LHCN-M2 (cell line): ENCODE measurements at places on chromosomes 3 and 15. TPM values are rescaled to one million over a fixed set of nuclear protein-coding genes. Genes with fewer than 3 reads are reported as not detected.

GRCh38 chr3:161104561-161105551 is at the start of gene B3GALNT1:
B3GALNT1 (minus strand) TSS chr3:161105349; CDS start chr3:161086754, 18,595 bp downstream.
- DNase-seq, result peak; percentile 39

SPINK8 gene
- not detected in 2 replicates for total RNA-seq

GRCh38 chr3:71599416-71599815 is 15.9 kb upstream of the FOXP1 start:
- DNase-seq, result no peak

- DNase-seq, result peak; percentile 31
Observed at GRCh38 chr15:32682977-32683630, 34.7 kb upstream of the GREM1 start.

DNA sequence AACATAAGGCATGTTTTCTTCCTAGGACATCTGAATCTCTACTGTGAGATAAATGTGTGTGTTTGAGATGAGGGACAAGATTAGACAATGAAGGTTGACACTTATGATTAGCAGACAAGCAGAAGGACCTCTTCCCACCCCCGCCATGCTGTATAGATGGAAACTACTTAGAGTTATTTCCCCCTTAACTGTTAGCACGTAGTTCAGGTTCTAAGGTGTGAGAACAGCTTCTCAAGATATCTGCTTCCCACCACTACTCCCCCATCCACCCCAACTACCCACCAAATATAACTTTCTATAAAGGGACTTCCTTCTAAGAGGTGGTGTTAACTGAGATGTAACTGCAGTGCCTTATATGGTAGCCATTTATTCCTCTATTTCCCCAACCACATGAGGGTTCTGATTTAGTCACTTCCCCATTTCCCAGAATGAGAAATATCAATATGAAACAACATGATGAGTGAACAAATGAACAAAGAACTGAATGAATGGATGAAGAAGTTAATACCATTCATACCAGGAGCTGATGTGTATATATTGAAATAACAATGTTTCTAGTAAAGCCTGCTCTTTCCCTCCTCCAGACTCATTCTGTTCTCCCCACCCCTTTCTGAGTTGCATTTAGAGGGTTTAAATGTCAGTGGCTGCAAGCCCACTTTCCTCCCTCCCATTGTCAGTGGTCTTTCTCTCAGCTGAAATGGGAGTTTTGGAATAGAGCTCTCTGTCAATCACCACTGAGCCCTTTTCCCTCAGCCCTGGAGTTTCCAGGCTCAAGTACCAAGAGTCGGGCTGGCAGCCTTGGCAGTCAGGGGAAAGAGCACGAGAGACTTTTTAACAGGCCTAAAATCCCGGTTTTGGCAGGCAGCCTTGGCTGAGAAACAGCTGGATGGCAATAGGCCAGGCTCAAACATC is 7.7 kb upstream of the RFTN1 start:
- DNase-seq, result no peak

DNA sequence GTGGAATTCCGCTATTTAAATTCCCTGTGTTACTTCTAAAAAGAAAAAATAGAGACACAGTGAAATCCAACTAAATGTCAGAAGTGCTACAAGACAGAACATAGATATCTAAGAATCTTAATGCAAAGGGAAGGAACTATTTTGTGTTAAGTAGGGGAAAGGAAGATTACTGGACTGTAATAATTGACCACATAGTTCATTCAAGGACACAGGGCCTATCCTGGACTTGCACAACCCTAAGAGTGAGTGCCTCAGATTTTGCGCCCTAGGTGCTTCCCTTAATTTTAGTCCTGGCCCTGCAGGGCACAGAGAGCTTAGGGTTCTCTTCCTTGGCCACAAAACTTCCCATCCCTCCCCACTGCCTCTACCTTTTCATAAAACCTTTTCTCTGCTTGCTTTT is 3.5 kb upstream of the IL20RB start:
- no peak for DNase-seq

FYTTD1 gene
- 46.9 and 60.0 TPM in 2 replicates for total RNA-seq

- no peak for DNase-seq
Observed at GRCh38 chr3:95711789-95712188, 1102.6 kb upstream of the EPHA6 start.

GRCh38 chr3:22377421-22377820 is 626.4 kb upstream of the ZNF385D start:
- DNase-seq, result peak; percentile 1

GRCh38 chr3:183268366-183268765 is 15.3 kb downstream of the B3GNT5 start:
- DNase-seq, result no peak

DNA sequence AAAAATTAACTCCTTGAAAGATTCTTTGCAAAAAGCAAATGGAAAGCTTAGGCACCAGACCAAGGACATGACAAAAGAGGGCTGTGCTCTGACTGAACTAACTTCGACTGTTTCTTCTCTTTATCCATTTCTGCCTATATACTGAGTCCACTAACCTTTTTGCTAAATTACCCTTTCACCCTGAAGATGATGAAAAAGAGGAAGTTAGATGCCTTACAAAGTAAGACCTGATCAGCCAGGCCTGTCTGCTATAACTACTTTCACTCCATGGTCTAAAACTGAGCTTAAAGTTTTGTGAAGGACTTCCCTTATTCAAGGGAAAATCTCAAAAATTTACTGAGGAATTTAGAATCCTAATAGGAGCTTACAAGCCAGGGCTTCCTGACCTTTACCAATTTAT is 6.2 kb upstream of the IGSF10 start:
- no peak for DNase-seq

DNA sequence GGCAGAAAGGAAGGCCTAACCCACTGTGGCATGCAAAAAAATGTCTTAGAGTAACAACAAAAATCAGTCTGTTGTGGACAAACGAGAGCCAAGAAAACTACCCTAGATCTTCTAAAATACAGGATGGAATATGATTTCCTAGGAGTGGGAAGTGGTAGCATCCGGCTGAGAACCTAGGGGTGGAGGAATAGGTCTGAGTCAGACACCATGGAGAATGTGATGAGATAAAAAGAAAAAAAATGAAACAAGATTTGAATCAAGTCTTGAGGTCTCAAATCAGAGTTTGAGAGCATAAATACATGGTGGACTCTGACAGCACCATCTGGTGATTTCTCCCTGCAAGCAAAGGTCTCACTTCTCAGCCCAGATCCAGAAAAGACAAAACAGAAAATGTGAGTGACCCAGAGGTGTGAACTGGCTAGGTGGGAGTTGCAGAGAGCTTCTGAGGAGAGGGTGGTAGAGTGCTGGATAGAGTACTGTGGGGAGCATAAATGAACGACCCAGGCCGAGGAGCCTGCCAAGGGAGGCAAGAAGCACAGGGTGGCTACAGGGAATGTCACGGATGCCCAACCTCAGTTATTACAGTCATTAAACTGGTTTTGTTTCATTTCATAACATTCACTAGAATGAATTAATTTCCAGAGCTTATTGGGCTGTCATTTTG is 27.6 kb upstream of the VEPH1 start:
- DNase-seq, result peak; percentile 43

- DNase-seq, result no peak
Observed at GRCh38 chr3:155809181-155809580, 3.1 kb upstream of the C3orf33 start.

DNA sequence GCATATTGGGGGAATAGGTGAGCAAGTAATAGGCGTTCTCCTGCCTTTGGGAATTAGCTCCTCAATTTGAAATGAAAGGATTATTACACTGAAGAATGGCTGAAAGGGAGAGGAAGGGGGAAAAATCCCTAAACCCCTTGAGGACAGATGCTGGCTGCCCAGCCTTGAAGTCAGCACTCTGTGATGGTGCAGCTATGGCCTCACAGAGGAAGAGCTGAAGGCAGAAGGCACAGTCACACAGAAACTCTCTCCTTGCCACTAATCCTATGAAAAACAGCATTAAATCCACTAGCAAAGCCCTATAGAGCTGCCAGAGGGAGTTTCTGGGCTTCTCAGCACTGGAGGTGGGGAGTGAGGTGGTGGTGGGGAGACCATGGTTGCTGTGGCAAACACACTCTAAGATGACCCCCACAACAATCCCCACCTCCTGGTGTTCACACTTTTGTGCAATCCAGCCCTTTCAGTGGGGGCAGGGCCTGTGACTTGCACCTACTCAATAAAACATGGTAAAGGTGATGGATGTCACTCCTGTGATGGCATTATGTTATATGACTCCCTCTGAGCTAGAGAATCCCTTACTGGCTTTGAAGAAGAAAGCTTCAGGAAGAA is 101.2 kb downstream of the RFTN1 start:
- DNase-seq, result no peak

INKA1 gene
- total RNA-seq, result 3.9 and 4.7 TPM in 2 replicates

DNA sequence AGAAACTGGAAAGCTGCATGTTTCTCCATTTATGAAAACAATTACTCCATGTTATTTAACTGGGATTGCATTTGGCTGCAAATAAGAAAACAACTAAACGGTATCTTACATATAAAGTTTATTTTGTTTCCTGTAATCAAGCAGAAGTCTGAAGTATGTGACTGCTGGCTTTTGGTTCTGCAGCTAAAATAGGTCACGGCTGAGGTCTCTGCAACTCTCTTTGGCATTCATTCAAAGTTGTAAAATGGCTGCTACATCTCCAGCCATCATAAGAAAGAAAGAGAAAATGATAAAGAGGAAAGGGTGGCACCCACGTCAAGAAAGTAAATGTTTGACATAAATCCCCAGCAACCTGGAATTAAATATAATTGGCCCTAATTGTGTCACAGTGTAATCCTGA is 406.1 kb downstream of the TBC1D5 start:
- no peak for DNase-seq

C2CD4B gene
- total RNA-seq, result not detected in 2 replicates

- no peak for DNase-seq
Observed at GRCh38 chr3:61371123-61371522, 119.9 kb upstream of the FHIT start.

DNA sequence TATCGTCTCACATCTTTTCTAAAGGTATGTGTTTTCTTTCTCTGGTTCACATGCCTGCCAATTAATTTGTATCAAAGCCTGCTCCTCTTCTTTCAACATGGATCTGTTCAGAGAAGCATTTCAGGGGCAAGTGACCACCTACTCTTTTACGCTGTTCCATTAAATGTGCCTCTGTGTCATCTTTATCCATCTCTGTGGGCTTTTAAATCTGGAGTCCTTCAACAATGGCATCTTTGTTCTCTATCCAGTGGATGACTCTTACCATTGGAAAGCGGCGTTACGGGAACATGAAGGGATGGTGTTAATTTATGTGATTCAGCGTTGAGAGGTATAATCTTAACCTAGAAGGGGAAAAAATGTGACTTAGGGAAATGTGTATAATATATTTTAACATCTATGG is 92.7 kb upstream of the CFAP20DC start:
- no peak for DNase-seq

PIGBOS1 gene
- 7.0 and 15.0 TPM in 2 replicates for total RNA-seq

- DNase-seq, result no peak
Observed at GRCh38 chr3:115464036-115464435, 159.3 kb upstream of the GAP43 start.

GP5 gene
- 0.06 TPM in 2 replicates for total RNA-seq

TRAIP gene
- 13.8 and 14.5 TPM in 2 replicates for total RNA-seq

DNA sequence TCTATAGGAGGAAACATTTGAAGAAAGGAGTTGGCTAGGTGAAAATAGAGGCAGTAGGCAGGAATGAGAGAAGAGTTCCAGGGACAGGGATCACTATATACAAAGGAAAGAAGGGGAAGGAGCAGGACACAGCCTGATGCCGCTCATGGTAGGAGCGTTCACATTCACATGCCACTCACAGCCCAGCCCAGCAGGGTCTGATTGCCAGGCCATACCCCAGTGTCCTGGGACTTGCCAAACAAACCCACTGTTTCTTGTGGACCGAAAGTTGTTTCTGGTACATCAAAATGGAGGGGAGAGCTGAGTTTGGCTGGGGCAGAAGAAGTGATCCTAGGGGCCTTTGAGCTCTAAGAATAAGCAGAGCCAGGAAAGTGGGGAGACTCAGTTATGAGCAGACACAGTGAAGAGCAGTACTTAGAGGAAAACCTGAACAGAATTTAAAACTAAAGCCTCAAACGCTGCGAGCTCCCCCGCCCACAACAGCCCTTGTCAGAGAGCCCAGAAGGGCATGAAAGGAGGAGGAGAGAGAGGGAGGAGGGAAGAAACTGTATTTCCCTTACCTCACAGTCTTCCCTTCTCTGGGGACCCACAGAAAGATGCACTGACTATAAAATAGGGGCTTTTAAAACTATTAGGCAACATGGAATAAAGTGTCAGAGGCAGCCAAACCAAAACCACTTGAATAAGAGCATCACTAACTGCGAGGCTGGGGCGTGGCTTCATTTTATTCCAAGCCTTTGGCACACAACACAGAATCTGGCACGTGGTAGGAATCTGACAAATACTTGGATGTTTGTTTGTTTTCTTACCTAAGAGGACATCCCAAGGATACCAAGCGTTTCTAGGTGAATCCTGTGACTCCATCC is 129.0 kb downstream of the RPL22L1 start:
- peak; percentile 96 for DNase-seq

- DNase-seq, result no peak
Observed at GRCh38 chr15:95624100-95624499, 706.4 kb upstream of the NR2F2 start.

GOLGA8M gene
- total RNA-seq, result 0.29 TPM in 1 of 2 replicates, not detected in the other

GRCh38 chr15:99403597-99403996 is 152.3 kb downstream of the LRRC28 start:
- DNase-seq, result peak; percentile 24

- peak; percentile 62 for DNase-seq
Observed at GRCh38 chr3:170584585-170585007, 1.3 kb downstream of the SLC7A14 start.

ITIH4 gene
- 0.19 and 0.63 TPM in 2 replicates for total RNA-seq

HRG gene
- total RNA-seq, result 0.06 TPM in 1 of 2 replicates, not detected in the other

RUBCN gene
- 18.5 and 24.8 TPM in 2 replicates for total RNA-seq

GRCh38 chr15:25056484-25057425 is 102.0 kb downstream of the SNRPN start:
- no peak for DNase-seq
